ENCODE measurements at places on chromosomes 13 and 19.

DNA sequence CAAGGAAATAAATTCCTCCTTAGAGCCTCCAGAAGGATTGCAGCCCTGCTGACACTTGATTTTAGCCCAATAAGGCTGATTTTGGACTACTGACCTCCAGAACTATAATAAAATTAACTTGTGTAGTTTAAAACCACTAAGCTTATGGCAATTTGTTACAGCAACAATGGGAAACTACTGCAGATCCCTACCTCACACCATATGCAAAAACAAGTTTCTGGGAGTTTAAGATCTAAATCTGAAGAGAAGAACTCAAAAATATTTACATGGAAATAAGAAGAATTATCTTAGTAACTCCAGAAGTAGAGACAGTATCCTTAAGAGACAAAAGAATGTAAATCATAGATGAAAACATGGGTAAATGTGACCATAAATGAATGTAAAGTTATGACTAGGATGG lies 5.9 kb downstream of the ZNF575 start:
- no peak for DNase-seq

DNA sequence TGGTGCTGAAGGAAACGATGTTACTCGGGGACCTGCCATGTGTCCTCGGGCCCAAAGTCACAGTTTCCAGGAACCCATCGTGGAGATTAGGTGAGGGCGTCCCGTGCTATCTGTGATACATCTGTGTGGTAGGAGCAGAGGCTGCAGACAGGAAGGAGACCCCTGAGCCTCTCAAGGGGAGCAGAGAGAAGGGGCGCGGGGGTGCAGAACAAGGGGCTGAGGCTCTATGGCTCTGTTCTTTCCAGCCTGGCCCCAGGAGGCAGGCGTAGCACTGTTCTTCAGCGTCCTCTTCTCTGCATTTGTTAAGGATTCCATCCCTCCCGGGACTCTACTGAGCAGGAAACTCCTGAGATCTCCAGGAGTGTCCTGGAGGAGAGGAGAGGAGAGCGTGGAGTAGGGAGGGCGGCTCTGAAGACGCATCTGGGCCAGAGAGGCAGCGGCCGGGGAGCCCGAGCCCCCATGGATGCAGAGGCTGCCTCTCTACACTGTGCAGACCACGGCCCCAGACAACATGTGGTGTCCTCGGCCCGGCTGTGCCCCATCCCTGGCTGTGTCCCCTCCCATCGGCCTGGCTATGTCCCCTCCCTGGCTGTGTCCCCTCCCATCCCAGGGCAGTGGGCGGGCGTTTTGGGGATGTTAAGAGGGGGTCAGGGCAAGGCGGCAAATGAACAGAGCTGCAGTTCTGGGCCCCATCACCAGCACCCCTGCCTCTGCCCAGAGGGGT lies 118.0 kb downstream of the ATP11A start:
- no peak for DNase-seq

DNA sequence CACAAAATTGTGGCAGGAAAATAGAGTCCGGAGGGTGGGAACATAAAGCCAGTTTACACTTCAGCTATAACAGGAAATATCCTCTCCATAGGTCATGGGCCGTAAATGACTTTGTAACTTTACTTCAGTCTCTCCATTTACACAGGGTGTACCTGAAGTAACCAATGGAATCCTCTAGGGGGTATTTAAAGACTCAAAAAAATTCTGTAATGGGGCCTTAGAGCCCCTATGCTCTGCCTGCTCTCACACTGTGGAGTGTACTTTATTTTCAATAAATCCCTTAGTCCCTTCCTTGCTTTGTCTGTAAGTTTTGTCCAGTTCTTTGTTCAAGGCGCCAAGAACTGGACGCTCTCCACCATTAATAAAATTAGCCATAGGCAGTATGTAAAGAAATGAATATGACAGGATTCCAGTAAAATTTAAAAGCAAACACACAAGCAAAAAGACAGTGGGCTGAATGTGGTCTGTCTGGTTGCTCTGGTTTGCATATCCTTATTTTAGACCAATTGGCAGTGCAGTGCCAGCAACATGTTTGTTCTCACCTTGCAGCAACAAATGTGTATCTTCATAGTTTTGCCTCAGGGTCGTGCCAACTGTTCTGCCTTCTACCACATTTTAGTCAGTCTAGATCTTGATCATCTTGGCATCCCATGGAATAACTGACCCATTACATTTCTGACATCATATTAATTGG lies 801.5 kb upstream of the SPRY2 start:
- no peak for DNase-seq

DNA sequence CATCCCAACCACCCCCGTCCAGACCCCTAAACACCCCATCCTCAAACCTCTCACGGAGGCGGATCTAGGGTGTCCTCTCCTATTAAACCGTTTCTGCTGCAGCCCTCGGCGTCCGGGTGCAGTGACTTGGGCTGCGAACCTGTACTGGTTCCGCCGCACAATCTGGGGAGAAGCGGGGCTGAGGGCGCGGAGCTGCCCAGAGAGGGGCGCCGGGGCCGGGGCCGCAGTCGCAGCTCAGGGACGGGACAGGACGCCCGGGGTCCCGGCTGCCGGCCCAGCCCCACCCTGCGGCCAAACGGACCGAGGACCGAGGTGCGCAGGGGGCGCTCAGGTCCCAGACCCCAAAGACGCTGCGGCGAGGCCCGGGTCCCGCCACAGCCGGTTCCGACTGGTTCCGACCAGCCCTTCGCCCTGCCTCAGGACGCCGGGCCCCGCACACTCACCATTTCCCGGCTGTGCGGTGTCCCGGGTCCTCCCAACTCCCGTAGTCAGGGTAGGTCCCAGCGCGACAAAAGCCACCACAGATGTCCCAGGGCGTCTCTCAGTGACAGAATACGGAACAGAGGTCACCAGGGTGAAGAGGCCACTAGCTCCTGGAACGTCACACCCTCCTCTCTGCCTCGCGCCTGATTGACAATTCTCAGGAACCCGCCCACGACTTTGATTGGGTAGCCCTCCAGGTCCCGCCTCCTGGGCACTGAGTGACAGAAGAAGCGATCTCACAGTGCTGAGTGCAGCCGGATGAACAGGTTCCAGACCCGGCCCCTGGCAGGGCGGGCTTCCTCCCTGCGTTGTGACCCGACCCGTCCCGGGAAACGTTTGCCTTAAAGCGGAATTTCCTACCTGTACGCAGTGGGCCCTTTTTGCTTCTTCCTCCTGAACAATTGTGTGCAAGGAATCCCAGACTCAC lies at the start of gene ZNF44:
TSS of gene ZNF44 (minus strand) at position 635 of the 910 bp plus-strand sequence. CDS start at position 446, 189 bp downstream.
- DNase-seq, result peak; percentile 36

Measured in NCI-H1436 treated with DMSO at 0.1 percent for 48 hours (cell line).